IPS DF 6.9 (cell line): ENCODE measurements at places on chromosomes 12 and 14.

DNA sequence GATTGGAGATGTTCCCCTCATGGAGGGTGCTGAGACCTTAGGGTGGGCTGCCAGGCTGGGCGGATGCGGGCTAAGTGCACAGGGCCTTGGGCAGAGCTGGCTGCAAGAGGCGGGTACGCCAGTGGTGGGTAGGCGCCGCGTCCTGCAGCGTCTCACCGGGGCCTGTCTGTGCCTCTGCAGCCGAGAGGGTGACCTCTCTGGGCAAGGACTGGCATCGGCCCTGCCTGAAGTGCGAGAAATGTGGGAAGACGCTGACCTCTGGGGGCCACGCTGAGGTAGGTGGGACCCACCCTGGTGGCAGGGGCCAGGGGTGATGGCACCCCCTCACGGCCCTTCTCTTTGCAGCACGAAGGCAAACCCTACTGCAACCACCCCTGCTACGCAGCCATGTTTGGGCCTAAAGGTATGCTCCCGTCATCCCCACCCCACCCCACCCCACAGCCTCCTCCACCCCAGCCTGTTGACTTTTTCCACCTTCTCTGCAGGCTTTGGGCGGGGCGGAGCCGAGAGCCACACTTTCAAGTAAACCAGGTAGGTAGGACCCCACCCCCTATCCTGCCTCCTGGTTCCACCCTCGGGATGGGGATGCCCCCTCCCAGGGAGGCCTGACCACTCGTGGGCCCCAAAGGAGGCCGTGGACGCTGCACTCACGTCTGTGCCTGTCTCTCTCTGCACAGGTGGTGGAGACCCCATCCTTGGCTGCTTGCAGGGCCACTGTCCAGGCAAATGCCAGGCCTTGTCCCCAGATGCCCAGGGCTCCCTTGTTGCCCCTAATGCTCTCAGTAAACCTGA is 1.5 kb downstream of the CRIP1 start:
- no peak overlapping the region for H3K4me3 ChIP-seq
- no peak for DNase-seq
- H3K27ac ChIP-seq = no peak overlapping the region
- peaks cover 7% of the 10 kb centered on the region; the same call in 1 of the 2 replicates for H3K27me3 ChIP-seq
- no peaks in the 10 kb centered on the region; the same call in 1 of the 2 replicates for H3K4me1 ChIP-seq

DNA sequence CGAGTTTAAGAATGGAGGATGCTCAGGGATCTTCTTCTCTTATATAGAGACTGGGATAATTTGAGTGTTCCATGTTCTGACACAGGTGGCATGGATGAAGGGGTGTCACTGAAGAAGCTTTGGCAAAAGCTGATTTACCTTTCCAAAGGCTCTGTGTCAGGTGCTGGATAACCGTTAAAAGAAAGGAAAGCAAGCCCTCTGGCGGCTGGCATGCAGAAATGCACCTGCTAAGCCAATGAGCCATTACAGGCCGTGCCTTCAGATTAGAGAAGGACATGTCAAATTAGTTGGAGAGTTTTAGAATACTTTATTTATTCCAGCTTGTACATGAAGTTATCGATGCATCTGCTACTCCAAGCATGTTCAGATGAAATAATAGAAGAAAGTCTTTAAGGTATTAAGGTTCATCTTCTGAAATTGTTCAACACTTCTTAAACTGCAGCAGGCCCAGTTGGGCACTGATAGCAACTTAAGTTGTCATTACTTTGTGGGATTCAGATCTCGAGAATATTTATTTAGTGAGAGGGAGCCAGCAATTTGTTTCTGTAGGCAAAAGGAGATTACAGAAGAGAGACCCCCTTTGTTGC is 678.2 kb downstream of the NRXN3 start:
- peak; percentile 57 for DNase-seq
- H3K4me3 ChIP-seq = no peak overlapping the region
- no peaks in the 10 kb centered on the region for H3K36me3 ChIP-seq
- no peaks in the 10 kb centered on the region for H3K27me3 ChIP-seq
- H3K4me1 ChIP-seq = no peaks in the 10 kb centered on the region

GRCh38 chr12:121388421-121388981 is 11.4 kb upstream of the RNF34 start:
- no peaks in the 10 kb centered on the region for H3K27me3 ChIP-seq
- no peak for DNase-seq
- H3K36me3 ChIP-seq = no peaks in the 10 kb centered on the region
- no peak overlapping the region for H3K27ac ChIP-seq

DNA sequence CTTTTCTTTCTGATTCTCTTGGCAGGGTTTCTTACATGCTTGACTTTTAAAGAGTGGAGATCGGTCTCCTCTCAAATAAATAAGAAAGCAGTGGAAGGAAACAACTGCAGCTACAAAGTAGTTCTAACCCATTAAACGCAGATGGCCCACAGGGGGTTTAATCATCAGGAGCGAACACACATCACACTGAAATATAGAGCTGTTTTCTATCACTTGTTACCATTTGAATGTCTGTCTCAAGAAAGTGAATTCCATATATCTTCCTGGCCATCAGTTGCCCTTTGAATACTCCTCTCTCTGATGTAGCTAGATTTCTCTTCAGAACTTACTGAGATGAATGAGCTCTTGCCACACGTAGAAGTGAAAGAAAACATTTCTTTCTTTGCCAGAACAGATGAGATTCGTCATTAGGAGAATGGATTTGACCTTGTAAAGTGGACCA is 29.1 kb downstream of the ALX1 start:
- no peaks in the 10 kb centered on the region for H3K4me1 ChIP-seq
- H3K27me3 ChIP-seq = no peaks in the 10 kb centered on the region
- no peak for DNase-seq
- H3K27ac ChIP-seq = no peak overlapping the region
- no peaks in the 10 kb centered on the region for H3K36me3 ChIP-seq
- H3K4me3 ChIP-seq = no peak overlapping the region

DNA sequence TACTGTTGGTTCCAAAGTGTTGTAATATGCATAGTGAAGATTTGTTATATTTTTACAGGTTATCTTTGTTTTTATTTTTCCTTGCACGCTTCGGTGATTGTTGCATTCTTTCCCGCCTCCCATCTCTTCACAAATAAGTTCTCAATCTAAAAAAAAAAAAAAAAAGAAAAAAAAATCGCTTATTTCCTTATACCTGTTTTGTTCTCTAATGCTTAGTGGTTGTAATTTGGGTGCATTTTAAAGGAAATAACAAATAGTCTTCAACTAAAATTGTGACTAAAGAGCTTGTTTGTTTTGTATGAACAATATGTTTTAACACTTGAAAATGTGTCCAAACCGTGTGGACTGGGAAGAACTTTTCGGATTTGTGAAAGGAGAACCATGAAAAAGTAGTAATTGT is 1.5 kb downstream of the CAND1 start:
- peaks cover 1% of the 10 kb centered on the region; the same call in 1 of the 2 replicates for H3K4me1 ChIP-seq
- no peaks in the 10 kb centered on the region for H3K36me3 ChIP-seq
- DNase-seq = no peak
- H3K27me3 ChIP-seq = no peaks in the 10 kb centered on the region
- H3K27ac ChIP-seq = no peak overlapping the region
- H3K4me3 ChIP-seq = peak overlapping the region; percentile 95; the same call in 1 of the 2 replicates

- DNase-seq = no peak
- H3K4me3 ChIP-seq = no peak overlapping the region
- no peaks in the 10 kb centered on the region for H3K27me3 ChIP-seq
- H3K4me1 ChIP-seq = 0 out of 2 replicates have a peak, but pooled peaks cover 1% of the 10 kb centered on the region
- no peaks in the 10 kb centered on the region for H3K36me3 ChIP-seq
These were observed 5.8 kb downstream of the PPP1R12A start for GRCh38 chr12:79929065-79929464.

GRCh38 chr14:104931771-104932675 is 7.3 kb downstream of the PLD4 start:
- no peak overlapping the region for H3K27ac ChIP-seq
- DNase-seq = no peak
- no peaks in the 10 kb centered on the region for H3K36me3 ChIP-seq
- peaks cover 30% of the 10 kb centered on the region for H3K27me3 ChIP-seq

DNA sequence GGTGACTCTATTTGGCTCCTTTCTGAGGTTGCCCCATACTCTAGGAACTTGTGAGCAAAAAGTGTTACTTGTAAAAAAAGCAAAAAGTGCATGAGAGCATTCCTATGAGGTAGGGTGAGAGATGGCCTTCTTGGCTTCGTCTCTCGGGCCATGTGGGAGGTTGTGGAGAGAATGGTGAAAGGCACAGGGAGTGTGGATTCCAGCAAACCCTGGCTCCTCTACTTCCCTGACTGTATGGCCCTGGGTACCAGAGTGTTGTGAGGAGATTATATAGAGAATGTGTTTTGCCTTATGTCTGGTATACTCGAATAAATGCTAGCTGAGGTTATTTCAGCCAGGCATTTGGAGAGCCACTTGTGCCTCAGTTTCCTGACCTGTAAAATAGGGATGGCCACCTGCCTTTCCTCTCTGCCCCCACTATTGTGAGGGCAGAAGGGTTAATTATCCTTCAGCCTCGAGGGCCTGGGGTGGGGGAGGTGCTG is 11.0 kb downstream of the PLEKHG3 start:
- no peak for DNase-seq
- H3K4me1 ChIP-seq = peaks cover 28% of the 10 kb centered on the region
- H3K27me3 ChIP-seq = no peaks in the 10 kb centered on the region
- no peaks in the 10 kb centered on the region for H3K36me3 ChIP-seq
- H3K27ac ChIP-seq = no peak overlapping the region
- no peak overlapping the region for H3K4me3 ChIP-seq

DNA sequence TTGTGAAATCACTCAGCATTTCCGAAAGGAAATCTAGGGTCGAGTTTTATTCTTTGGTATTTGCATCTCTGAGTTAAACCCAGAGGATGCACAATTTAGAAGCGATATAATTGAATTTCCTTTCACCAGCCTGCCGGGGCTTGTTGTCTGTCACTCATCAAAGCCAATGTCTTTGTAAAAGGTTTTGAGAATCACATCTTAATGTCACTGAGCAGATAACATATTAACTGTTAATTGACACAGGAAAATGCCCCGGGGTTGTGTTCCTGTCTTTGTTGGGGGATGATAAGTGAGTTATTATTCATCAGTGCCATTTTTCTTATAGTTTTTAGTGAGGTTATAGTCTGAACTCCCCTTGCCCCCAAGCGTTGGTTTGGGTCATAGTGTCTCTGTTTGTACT is 73.4 kb downstream of the DUSP6 start:
- no peaks in the 10 kb centered on the region for H3K4me1 ChIP-seq
- H3K4me3 ChIP-seq = no peak overlapping the region
- H3K27me3 ChIP-seq = no peaks in the 10 kb centered on the region
- no peak overlapping the region for H3K27ac ChIP-seq
- H3K36me3 ChIP-seq = no peaks in the 10 kb centered on the region
